ENCODE measurements at places on chromosomes 3 and 15.

GRCh38 chr15:35667908-35668307 lies 121.9 kb upstream of the DPH6 start:
- DNase-seq: no peak

DNA sequence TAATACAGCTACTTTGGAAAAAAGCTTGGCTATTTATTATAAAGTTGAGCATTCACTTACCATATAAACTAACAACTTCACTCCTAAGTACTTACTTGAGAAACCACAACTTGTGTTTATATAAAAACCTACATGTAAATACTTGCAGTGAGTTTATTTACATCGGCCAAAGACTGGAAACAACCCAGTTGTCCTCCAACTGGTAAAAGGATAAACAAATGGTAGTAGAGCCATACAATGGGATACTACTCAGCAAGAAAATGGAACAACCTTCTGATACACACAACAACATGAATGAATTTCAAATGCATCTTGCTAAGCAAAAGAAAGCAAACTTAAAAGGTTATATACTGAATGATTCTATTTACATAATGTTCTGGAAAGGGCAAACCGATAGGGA lies 63.7 kb downstream of the SLC7A14 start:
- DNase-seq: no peak

DNA sequence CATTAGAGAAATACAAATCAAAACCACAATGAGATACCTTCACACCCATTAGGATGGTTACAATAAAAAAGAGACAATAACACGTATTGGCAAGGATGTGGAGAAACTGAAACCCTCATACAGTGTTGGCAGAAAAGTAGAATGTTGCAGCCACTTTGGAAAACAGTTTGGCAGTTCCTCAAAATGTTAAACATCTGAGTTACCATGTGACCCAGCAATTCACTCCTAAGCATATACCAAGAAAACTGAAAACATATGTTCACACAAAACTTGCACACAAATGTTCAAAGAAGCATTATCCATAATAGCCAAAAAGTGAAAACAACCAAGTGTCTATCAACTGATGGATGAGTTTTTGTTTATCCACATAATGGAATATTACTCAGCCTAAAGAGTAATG lies 166.9 kb upstream of the FAM3D start:
- DNase-seq: no peak

GRCh38 chr15:66408254-66408653 lies 21.5 kb downstream of the MAP2K1 start:
- no peak for DNase-seq

DNA sequence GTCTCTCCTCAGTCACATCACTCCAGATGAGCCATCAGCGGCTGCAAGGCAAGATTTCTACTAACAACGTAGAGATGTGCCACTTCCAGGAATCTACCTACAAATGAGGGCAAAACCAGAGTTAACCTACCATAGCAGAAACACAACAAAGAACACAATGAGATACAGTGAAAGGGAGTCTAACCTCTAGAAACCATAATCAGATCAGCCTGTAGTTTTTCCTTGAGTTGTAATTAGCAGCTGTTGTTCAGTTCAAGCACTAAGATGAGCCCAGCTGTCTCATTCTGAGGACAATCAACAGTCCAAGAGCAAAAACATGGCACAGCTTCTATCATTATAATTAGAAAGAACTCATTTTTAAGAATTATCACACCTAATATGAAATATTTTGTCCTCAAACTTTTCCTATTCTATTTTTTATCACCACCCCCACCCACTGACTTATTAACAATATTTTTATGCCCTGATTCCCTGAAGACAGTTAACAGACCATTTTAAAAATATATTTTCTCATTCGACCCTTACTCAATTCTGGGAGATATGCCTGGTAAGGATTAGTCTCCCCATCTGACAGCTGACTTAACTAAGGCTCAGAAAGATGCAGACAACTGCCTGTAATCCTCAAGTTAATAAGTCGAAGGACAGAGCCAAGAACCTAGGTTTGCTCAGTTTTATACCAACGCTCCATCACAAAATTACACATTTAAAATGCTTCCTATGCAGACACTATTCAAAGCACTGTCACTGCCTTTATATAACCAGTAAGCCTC lies 50.1 kb downstream of the MAGI1 start:
- peak; percentile 31 for DNase-seq

DNA sequence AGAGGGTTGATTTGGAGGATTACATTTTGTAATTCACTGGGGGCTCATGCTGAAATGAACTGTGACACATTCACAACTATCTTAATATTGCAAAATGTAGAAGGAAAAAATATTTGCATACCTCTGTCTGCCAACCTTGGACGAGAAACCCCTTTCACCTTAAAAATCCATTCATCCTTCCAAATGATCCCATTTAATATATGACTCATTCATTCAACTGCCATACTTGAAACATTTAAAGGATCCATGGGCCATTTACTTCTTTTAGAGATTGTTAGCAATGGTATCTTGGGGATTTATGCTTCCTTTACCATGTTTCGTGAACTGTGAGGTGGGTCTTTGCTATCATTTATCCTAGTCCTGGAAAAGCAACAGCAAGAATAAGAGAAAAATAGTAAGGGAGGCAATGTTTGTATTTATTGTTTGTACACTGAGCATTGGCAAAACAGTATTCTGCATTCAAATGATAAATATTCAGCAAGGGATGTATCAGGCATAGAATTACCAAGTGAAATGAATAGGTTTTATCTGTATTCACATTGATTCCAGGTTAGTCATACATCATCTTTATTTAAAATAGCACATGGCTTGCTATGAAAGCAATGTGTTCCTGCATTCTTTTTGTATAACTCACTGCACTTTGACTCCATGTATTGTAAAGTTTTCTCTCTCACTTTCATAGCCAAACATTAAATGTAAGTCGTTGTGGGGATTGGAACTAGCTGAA lies 378.1 kb downstream of the NSUN3 start:
- DNase-seq: peak; percentile 51

DNA sequence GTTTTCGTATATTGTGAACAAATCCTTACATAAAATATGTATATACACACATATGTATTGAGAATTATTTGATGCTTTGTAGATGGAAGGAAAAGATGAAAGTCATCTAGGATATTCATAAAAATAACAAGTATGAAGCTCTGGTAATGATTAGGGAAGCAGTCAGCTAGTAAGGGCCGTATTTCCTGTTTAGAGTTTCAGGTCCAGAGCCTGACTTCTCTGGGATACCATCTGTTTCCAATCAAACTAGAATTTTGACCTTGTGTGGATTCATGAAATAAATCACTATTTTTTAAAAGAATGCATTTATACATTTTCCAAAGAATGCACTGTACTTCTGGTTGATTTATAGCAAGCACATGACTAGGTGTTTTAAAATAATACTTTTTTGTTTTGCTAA lies 156.1 kb upstream of the CGNL1 start:
- DNase-seq: peak; percentile 65

DNA sequence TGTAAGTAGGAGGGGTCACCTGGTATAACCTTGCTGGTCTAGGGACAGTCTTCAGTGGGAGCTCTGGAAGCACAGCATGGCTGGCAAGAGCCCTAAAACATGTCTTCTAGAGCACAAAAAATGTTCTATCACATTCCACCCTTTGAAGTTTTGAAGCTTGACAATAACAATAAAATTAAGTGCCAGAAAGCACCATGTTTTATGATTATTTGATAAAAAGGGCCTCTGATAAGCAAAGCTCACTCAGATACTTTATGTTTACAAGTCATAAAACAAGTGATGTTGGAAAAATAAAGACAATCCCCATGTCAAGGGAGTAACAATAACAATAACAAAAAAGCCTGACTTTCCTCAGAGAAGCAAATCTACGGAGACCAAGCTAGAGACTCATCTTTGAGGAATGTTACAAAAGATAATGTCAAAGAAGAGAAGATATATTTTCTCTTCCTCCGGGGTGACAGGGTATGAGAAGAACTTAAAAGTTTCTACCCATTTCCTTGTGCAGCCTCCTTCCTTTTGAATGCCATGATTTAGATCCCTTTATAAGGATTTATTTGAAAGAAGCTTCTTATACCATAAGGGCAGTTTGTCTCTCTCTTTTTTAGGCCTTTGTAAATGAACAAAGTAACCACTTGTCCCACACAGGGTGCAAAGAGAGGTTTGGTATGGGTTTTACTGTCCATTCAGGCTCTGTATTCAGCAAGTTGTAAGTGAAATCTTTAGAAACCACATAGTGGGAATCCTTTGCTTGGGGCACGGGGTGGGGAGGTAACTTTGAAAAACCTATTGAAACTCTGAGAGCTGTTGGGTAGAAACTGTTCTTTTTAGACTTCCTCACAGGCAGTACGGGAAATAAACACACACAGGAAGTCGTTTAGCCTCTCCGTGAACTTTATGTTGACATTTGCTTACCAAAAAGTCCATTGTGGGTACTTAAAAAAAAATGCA lies 109.6 kb upstream of the RBMS3 start:
- peak; percentile 35 for DNase-seq

- no peak for DNase-seq
Measured at GRCh38 chr15:101357333-101357732, 62.3 kb upstream of the SNRPA1 start.

DNA sequence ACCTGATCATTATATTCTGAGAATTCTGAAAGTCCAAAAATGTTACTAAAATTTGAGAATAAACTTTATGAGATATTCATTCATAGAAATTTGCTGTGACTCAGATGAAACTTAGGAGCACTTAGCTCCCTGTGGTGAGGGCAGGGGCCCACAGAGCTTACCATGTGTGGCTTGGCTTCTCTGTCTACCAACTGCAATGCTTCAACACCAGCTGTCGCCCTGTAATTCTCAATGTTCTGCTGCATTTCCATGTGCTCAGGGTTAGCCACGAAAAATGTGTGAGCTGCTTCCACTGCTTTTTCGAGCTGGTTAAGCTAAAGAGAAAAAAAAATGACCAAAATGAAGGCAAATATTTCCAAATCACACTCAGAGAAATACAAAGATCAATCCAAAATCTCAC lies 125.6 kb downstream of the P3H2 start:
- no peak for DNase-seq

DNA sequence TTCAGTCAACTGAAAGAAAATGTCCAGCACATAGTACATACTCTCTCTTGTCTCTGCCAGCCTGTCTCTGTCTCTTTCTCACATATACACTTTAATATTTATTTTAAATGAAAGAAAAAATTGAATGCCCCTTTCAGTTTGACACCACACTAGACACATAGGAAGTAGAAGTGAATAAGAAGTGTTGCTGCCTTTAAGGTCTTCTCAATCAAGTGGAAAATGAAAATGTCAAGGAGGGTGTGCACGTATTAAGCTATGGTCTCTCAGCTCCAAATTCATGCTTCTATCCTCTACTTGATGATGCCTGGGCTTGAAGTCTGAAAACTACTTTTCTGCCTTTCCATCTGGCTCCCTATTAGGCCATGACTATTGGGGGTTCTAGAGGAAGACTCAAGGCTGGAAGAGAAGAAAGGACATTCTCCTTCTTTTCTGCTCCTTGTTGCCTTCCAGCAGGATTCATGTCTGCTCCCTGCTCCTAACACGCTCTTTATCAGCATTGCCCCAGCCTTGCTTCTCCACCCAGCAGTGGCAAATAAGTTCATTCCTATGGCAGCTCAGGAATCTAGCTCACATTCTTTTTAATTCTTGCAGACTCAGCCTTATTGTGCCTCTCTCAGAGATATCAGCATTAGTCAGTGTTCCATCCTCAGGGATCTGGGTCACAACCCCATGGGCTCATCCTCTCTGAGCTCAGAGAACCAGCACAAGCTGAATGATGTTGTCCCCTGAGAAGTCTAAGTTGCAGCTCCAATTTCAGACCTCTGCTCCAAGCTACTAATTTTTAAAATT lies 609.1 kb upstream of the GRM7 start:
- peak; percentile 78 for DNase-seq

DNA sequence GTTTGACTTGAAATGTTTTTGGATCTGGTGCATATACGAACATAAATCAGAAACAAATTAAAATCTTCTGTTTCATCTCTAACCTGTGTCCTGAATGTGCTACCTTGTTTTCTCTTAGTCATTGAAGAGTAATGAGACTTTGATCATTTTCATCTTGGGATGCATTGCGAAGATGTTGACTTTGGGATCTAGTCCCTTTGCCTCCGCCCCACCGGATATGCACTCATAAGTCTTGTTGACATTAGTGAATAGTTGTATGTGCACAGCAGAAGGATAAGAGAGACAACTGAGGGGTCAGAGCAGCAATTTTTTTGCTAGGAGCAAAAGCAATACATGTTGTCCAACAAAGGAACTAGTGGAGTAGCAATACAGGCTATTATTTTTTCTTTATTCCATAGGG lies 35.9 kb upstream of the SPRED1 start:
- no peak for DNase-seq

- DNase-seq: no peak
Measured at GRCh38 chr3:143170074-143170473, 50.5 kb downstream of the CHST2 start.

- no peak for DNase-seq
Measured at GRCh38 chr3:149777414-149778214, 14.7 kb downstream of the ANKUB1 start.

DNA sequence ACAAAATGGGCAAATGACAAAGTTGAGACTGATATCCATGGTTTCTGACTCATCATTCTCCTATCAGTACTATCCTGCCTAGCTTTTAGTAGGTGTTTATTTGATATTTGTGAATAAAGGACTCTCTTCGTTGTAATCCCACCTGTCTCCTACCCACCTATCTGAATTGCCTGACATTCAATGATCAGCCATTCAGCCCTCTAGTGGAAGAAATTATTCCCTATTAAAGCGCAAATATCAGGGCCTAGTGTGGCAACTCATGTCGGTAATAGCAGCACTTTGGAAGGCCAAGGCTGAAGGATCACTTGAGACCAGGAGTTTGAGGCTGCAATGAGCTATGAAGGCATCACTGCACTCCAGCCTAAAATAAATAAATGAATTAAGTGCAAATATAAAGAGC lies 195.7 kb upstream of the SETMAR start:
- DNase-seq: no peak
